ENCODE measurements at places on chromosomes 7 and 10. TPM values are rescaled to one million over a fixed set of nuclear protein-coding genes. Genes with fewer than 3 reads are reported as not detected.

Gene RFC2
- 39.0 TPM for total RNA-seq

Gene C10orf67
- total RNA-seq = not detected

Gene ASB4
- not detected for total RNA-seq

Gene ATRNL1
- total RNA-seq = 7.3 TPM

Gene ALOX5
- total RNA-seq = not detected

Gene GNGT1
- total RNA-seq = not detected

Gene CCL26
- total RNA-seq = 1.2 TPM

Gene SLK
- total RNA-seq = 50.1 TPM

Gene SLC18A3
- total RNA-seq = not detected

Gene TSPAN12
- 5.6 TPM for total RNA-seq

Gene SLC26A5
- total RNA-seq = not detected

Gene EVX1
- total RNA-seq = not detected

Gene CDK1
- total RNA-seq = 82.9 TPM

Gene ST8SIA6
- total RNA-seq = 0.09 TPM

Gene TPST1
- total RNA-seq = 59.7 TPM

Gene TAS2R4
- 4.5 TPM for total RNA-seq

Gene FAM237B
- total RNA-seq = not detected

Gene RINT1
- total RNA-seq = 18.1 TPM

Gene LIPK
- not detected for total RNA-seq

Gene FFAR4
- not detected for total RNA-seq

Gene MOGAT3
- total RNA-seq = not detected

Gene THSD7A
- total RNA-seq = 2.5 TPM

Gene HOXA7
- not detected for total RNA-seq

Measured in fibroblast of the aortic adventitia (primary cell).